ENCODE measurements at places on chromosomes 7 and 10.

GRCh38 chr7:9752033-9752432 lies 1221.6 kb upstream of the PHF14 start:
- DNase-seq: no peak

DNA sequence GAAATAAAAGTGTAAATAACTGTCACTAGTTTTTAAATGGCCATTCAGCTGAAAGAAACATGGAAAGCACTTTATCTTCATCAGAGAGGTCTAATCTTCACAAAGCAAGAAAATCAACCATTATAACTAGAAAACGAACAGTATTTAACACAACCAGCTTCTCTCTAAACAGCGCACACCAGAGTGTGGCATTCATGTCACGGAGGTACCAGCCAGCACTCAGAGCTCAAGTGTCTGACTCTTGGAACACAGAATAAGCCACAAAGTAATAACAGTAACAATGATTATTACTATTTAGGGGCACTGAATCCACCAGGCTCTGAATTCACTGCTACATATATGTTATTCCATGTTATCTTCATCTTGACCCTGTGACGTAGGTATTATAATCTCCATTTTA lies 60.1 kb downstream of the IFIT5 start:
- DNase-seq: no peak

DNA sequence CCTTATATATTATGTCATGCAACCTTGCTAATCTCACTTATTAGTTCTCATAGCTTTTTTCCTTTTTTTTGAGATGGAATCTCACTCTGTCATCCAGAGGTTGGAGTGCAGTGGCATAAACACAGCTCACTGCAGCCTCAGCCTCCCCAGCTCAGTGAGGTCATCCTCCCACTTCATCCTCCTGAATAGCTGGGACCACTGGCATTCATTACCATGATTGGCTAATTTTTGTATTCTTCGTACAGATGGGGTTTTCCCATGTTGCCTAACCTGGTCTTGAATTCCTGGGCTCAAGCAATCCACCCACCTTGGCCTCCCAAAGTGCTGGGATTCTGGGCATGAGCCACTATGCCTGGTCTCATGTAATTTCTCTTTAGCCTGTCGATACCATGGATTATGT lies 89.1 kb upstream of the TRIM24 start:
- DNase-seq: no peak

GRCh38 chr7:90596671-90597562 lies 796 bp downstream of the CDK14 start:
- no peak for DNase-seq

DNA sequence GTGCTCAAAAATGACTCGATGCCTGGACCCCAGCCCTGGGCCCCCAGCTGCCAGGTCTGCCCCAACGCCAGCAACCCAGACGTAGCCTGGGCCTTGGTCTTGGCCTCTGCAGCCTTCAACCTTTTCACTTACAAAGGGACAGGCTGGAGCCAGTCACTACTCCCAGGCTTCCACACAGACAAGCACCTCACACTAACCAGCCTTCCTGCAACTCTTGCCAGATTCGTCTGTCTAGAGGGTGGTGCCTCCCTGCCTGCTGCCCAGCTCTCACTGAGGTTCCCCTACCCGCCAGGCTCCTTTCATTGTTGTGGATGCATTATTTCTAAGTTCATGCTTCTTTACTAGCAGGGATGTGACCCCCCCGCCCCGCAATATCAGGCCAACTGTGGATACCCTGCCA lies 56.3 kb downstream of the NUDCD3 start:
- DNase-seq: no peak

Data from stimulated activated CD8-positive, alpha-beta memory T cell treated with anti-CD3 and anti-CD28 coated beads, Interleukin-7, amount 100 ng/mL, for 24 hours (primary cell).